ENCODE measurements at places on chromosomes 7 and 10. TPM values are rescaled to one million over a fixed set of nuclear protein-coding genes. Genes with fewer than 3 reads are reported as not detected.

The AOAH gene
- 0.15 TPM for total RNA-seq

The FAM25G gene
- 1.5 TPM for total RNA-seq

The PRR15 gene
- 4.0 TPM for total RNA-seq

The SPDYE8 gene
- total RNA-seq, result not detected

The TRIM50 gene
- not detected for total RNA-seq

The TMEM229A gene
- not detected for total RNA-seq

The CALN1 gene
- not detected for total RNA-seq

The GIMAP1 gene
- not detected for total RNA-seq

The HOXA4 gene
- 2.3 TPM for total RNA-seq

The SFTPA1 gene
- total RNA-seq, result not detected

The TPK1 gene
- total RNA-seq, result 3.6 TPM

The SEC31B gene
- 2.5 TPM for total RNA-seq

The TCAF2 gene
- total RNA-seq, result 1.2 TPM
